ENCODE measurements at places on chromosomes 12 and 14.

- no peak for DNase-seq
Measured at GRCh38 chr12:16581416-16581815, 24.5 kb downstream of the LMO3 start.

- DNase-seq = no peak
Measured at GRCh38 chr12:16349131-16349460, 1.7 kb downstream of the MGST1 start.

DNA sequence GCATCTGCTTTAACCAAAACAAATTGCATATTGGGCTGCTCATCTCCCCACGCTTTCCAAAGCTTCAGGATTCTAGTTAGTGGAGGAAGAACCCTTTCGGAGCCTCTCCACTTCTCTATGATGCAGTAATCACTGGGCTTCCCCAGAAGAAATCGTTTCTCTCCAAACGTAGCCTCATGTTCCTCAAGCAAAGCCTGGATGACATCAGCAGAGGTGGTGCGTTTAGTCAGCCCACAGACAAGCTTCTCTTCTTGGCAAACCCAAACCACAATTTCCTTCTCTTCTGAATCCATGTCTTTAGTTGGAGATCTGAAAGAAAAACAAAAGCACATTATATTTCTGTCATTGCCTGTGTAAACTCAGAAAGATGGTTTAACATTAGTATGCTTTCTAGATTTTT lies 30.6 kb downstream of the RASSF9 start:
- DNase-seq = no peak

DNA sequence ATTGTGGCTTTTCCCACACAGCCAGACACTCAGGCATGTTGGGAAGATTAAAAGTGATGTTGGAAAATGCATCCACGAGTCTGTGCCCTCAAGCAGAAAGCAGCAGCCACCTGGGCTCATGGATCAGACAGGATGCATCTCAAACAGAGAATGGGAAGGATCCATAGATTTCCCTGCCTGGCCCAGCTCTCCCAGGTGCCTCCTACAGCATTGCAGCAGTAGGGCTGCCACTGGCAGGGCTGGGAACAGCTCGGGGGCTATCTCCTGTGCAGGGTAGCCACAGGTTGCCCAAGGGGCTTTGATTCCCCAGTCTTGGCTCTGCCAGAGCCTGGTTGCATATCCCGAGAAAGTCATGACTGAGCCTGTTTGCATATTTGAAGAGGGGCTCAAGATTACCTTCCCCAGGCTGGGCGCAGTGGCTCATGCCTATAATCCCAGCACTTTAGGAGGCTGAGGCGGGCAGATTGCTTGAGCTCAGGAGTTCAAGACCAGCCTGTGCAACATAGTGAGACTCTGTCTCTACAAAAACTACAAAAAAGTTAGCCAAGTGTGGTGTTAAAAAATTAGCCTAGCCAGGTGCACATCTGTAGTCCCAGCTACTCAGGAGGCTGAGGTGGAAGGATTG lies 19.5 kb downstream of the C14orf132 start:
- no peak for DNase-seq

- DNase-seq = no peak
Measured at GRCh38 chr12:61365001-61365400, 895.2 kb upstream of the USP15 start.

DNA sequence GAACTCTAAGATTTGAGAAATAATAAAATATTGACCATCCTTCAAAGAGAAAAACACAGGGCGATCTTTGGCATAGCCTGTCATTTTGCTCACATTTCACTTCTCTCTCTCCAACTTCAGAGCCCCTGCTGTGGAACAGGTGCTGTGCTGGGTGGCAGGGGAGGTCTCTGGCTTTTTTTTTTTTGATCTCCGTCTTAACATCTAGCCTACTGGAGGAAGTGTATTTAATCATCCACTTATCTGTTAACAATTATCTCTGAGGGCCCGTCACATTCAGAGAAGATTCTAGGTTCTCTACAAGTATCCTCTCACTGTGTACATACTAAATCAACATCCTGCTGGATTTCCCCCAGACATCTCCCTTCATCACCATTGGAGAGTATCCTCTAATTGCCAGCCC lies 34.1 kb downstream of the CHST11 start:
- DNase-seq = no peak

- DNase-seq = no peak
Measured at GRCh38 chr12:57104292-57104910, 6.8 kb downstream of the STAT6 start.
